HFFc6 (cell line): ENCODE measurements at places on chromosomes 6 and 20.
A peak's percentile ranks its signal among the peaks of the same experiment; 100 is the strongest.

DNA sequence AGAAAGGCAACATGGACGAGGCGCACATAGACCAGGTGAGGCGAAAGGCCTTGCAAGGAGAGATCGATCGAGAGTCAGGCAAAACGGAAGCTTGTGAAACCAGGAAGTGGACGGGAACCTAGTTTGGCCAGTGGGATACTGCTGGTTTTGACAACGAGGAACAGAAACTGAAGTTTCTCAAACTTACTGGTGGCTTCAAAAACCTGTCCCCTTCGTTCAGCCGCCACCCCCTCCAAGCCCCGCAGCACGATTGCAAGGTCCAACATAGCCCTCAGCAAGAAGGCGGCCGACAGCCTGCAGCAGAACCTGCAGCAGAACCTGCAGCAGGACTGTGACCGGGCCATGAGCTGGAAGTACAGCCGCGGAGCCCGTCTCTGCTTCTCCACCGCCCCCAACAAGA is 238.0 kb downstream of the KHDC1L start:
- H3K4me3 ChIP-seq: no peak overlapping the region
- peaks cover 16% of the 10 kb centered on the region for H3K4me1 ChIP-seq
- DNase-seq: no peak
- H3K36me3 ChIP-seq: peaks cover 47% of the 10 kb centered on the region
- H3K27ac ChIP-seq: no peak overlapping the region; the same call in 1 of the 2 replicates

- peaks cover 51% of the 10 kb centered on the region for H3K4me1 ChIP-seq
- no peaks in the 10 kb centered on the region for H3K36me3 ChIP-seq
- no peak for DNase-seq
These were observed 11.6 kb downstream of the CST3 start for GRCh38 chr20:23626040-23626620.

DNA sequence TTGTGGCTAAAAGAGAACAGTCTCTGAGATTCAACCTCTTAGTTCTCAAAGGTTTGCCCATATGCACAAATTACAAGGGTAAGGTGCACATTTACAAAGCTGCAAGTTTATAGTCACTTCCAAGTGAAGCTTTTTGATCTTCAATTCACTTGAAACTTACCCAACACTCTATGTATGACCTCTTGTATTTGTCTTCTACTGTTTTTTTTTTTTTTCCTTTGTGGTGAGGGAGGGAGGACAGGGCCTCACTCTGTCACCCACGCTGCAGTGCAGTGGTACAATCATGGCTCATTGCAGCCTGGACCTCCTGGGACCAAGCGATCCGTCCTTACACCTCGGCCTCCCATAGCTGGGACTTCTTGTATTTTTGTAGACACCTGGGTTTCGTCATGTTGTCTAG is 4.5 kb upstream of the FOXO3 start:
- no peak overlapping the region; the same call in 1 of the 2 replicates for H3K27ac ChIP-seq
- DNase-seq: no peak

DNA sequence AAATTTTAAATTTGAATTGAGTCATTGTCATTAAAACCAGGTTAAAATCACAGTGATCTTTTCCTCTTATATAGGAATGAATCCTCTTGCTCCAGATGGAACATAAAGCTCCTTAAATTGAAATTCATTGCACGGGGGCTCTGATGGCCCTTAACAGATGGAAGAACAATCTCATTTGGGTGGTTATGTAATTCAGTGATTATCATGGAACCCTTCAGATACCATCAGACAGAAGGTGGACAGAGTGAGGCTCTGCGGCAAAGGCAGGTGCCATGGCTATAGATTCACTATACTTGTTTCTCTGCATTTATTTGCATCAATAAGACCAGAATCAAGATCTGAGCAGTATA is 17.8 kb upstream of the RNF182 start:
- H3K4me1 ChIP-seq: no peaks in the 10 kb centered on the region; the same call in 1 of the 2 replicates
- H3K27ac ChIP-seq: no peak overlapping the region
- DNase-seq: no peak
- H3K36me3 ChIP-seq: no peaks in the 10 kb centered on the region

DNA sequence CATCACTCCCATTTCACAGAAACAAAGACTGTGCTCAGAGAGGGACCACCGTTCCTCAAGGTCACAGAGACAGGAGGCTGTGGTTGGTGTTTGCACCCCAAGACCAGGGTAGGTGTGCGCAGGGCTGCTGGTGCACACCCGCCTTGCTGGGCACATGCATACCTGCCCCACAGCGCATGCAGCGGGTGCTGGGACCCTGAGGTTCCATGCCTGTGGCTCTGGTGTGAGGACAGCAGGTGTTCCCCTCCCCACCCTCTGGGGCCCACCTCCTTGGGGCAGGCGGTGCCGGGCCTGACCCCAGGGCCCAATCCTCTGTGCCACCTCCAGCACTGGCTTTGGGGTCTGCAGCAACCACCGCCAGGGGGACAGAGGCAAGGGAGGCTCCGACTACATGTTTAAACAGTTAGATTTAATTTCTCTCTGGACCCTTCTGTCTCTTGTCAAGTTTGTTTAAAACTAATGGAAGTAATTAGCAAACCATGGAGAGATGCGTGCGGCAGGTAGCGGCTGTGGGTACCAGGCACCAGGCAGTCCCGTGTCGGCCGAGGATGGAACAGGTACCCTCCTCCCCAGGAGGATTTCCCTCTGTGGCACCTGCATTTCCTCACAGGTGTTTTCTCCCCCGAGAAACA is 327.8 kb downstream of the TAF4 start:
- no peak overlapping the region for H3K4me3 ChIP-seq
- no peaks in the 10 kb centered on the region; the same call in 1 of the 2 replicates for H3K36me3 ChIP-seq
- H3K4me1 ChIP-seq: no peaks in the 10 kb centered on the region
- H3K27ac ChIP-seq: no peak overlapping the region

DNA sequence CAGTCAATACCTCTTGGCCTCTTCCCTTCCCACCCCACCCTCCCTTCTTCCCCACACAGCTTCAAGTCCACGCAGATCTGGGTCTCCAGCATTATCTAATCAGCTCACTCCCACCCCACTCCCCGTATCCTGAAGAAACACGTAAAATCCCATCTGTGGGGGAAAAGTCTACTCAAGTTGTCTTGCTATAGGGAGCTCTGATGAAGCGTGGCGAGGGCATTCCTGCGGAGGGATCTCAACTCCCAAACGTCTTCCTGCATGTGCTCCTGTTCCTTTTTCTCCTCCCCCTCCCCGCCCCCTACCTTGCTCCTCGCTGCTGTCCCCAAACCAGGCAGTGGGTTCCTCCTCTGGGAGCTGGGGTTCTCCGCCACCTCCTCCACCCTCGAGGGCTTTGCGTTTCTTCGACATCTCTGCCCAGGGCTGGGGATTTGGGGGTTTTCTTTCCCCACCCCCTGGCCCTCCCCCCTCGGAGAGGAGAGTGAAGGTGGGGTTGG is 181.8 kb downstream of the TBXT start:
- H3K36me3 ChIP-seq: no peaks in the 10 kb centered on the region
- no peak overlapping the region for H3K27ac ChIP-seq
- H3K4me1 ChIP-seq: no peaks in the 10 kb centered on the region
- H3K4me3 ChIP-seq: no peak overlapping the region
- peaks cover 1% of the 10 kb centered on the region for H3K27me3 ChIP-seq

DNA sequence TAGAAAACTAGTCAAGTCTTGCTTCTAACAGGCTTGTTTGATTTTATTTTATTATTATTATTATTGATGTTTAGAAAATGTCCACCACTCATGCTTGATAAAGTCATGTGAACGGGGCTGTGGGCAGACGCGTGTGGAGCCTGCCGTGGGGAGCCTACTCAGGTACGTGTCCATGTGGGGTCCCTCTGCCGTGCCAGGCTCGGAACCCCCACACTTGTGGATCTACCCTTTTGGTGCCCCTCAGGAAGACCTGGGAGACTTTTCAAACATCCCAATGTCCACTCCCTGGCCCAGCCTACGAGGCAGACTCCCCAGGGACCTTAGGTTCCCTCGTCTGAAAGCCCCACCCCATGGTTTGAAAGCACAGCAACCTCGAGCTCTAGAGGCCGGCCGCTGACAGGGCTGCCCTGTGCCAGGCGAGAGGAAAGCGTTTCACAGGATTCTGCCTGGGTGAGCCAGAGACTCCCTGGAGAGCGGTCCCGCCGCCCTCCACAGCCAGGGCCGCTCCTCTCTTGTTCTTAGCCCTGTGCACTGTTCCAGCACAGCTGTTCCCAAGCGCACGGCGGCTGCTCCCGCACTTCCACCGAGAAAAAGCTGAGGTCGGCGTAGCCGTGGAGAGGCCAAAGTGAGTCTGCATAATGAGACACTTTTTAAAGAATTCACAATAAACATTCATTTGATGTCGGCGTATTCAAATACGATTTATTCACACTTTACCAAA is 249.7 kb downstream of the TTLL2 start:
- no peak overlapping the region for H3K4me3 ChIP-seq
- DNase-seq: no peak
- H3K36me3 ChIP-seq: peaks cover 19% of the 10 kb centered on the region
- no peak overlapping the region for H3K27ac ChIP-seq
- H3K4me1 ChIP-seq: no peaks in the 10 kb centered on the region

DNA sequence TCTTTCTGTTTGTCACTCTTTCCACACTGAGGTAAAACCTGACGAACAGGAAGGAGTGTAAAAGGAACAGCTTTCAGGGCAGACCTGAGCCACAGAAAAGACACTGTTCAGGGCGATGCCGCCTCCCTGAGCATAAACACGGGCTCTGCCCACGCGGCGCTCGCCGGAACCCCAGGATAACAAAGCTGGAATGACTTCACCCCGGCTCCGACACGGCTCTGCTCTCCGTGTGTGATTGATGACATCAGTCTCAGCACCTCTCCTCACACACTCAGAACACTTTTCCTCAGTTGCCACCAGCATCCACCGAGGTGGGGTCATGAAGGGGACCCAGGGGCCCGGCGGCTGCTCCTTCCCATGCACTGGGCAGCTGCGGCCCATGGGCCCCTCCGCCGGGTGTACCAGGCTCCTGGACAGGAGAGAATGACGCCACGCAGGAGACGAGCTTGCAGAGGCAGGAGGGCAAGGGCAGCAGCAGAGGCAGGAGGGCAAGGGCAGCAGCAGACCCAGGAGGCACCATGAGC is 43.6 kb downstream of the DLL1 start:
- no peak overlapping the region for H3K4me3 ChIP-seq
- no peak for DNase-seq
- H3K27ac ChIP-seq: no peak overlapping the region
- H3K27me3 ChIP-seq: peaks cover 22% of the 10 kb centered on the region

GRCh38 chr20:12064540-12064939 is 146.8 kb downstream of the BTBD3 start:
- H3K27me3 ChIP-seq: no peaks in the 10 kb centered on the region
- H3K4me1 ChIP-seq: no peaks in the 10 kb centered on the region; the same call in 1 of the 2 replicates
- DNase-seq: no peak

DNA sequence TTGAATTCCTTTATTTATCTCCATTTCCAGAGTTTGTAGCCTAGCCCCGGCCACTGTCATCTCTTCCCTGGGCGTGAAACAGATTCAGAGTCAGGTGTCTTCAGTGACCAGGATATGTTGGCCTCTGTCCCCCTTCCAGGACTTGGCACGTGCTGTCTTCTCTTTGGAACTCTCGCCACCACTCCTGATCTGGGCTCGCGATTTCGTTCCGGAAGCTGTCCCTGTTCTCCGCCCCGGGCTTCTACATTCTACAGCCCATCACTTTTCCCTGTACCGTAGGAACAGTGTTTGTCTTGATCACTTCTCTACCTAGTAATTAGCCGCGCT is 739 bp downstream of the GSS start:
- peak overlapping the region; percentile 96 for H3K4me3 ChIP-seq
- peak; percentile 25 for DNase-seq
- peaks cover 9% of the 10 kb centered on the region for H3K36me3 ChIP-seq
- peaks cover 2% of the 10 kb centered on the region for H3K27me3 ChIP-seq

DNA sequence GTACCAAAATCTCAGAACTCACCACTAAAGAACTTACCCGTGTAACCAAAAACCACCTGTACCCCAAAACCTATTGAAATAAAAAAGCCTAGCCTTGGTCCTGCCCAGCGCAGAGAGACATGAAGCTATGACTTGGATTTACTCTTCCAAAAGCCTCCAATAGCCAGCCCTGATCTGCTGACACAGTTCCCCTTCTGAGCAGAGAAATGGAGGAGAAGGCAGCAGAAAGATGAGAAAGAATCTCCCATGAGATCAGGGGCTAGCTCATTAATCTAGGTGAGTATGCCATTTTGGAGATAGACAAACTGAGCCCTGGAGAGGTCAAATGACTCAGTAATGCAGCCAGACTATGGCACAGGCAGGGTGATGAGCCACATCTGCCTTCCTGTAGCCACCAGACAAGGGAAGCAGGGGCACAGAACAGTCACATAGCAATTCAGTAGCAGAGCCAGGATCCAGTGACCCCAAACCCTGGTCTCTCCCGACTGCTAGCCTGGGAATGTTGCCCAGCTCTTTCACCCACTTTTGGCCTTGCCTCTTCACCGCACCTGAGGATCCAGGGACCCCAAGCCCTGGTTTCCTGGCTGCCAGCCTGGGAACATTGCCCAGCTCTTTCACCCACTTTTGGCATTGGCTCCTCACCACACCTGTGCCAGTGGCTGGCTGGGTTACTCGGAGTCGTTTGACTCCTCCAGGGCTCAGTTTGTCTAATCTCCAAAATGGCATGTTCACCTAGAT is 7.2 kb upstream of the SDCBP2 start:
- peaks cover 15% of the 10 kb centered on the region for H3K36me3 ChIP-seq
- H3K4me1 ChIP-seq: peaks cover 40% of the 10 kb centered on the region
- DNase-seq: no peak

- no peak overlapping the region for H3K27ac ChIP-seq
- 0 out of 2 replicates have a peak, but pooled peaks cover 5% of the 10 kb centered on the region for H3K36me3 ChIP-seq
- no peak overlapping the region for H3K4me3 ChIP-seq
- peaks cover 8% of the 10 kb centered on the region for H3K4me1 ChIP-seq
- DNase-seq: no peak
- H3K27me3 ChIP-seq: no peaks in the 10 kb centered on the region; the same call in 1 of the 2 replicates
These were observed 211.2 kb downstream of the TFAP2A start for GRCh38 chr6:10203651-10204050.

- H3K36me3 ChIP-seq: no peaks in the 10 kb centered on the region
- no peak overlapping the region for H3K4me3 ChIP-seq
- no peaks in the 10 kb centered on the region; the same call in 1 of the 2 replicates for H3K4me1 ChIP-seq
- H3K27ac ChIP-seq: no peak overlapping the region
- DNase-seq: no peak
- H3K27me3 ChIP-seq: peaks cover 55% of the 10 kb centered on the region
These were observed 80.7 kb downstream of the ANKRD60 start for GRCh38 chr20:58147628-58148370.

DNA sequence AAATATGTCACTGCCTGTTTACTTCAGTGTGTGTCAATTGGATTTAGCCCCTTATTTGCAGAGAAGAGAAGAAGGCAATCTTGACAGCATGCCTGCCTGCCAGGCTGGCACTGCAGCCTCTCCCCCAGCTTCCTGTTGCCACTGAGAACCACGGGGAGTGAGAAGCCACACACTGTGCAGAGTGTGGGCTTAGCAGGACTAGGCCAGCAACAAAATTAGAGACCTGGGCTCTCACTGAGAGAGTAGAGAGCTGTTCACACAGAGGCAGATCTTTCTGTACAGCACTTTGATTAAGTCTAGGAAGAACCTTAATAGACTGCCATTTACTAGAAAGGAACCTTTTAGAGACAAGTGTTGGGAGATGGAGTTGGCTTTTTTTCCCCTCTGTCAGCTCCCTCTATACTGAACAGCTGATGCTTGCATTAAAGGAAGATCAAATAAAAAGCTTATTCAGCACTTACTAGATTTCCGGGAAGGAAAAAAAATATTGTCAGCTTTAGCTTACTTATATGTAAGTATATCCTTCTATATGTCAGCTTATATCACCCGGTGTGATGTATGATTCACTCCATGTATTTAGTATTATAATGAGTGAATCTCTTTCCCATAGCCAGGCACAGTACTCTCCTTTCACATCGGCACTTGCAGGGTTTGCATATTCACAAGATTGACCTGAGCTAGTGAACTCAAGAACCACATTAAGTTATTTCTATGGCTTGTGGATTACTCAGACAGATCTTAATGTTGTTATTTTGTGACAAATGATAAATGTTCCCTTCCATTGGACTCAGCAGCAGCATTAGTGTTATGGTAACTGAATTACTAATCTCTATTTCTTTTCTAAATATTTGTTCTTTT is 851.0 kb upstream of the EPHA7 start:
- DNase-seq: no peak
- no peaks in the 10 kb centered on the region for H3K27me3 ChIP-seq
- H3K4me1 ChIP-seq: no peaks in the 10 kb centered on the region
- H3K4me3 ChIP-seq: no peak overlapping the region
- H3K36me3 ChIP-seq: no peaks in the 10 kb centered on the region
